Activated CD4-positive, alpha-beta T cell treated with anti-CD3 and anti-CD28 coated beads, Interleukin-2, Interleukin-4, amounts not matched to agents 100 ng/mL and 50 ng/mL, durations not matched to agents 16 hours and 8 hours (primary cell): ENCODE measurements at places on chromosomes 5 and 9.

DNA sequence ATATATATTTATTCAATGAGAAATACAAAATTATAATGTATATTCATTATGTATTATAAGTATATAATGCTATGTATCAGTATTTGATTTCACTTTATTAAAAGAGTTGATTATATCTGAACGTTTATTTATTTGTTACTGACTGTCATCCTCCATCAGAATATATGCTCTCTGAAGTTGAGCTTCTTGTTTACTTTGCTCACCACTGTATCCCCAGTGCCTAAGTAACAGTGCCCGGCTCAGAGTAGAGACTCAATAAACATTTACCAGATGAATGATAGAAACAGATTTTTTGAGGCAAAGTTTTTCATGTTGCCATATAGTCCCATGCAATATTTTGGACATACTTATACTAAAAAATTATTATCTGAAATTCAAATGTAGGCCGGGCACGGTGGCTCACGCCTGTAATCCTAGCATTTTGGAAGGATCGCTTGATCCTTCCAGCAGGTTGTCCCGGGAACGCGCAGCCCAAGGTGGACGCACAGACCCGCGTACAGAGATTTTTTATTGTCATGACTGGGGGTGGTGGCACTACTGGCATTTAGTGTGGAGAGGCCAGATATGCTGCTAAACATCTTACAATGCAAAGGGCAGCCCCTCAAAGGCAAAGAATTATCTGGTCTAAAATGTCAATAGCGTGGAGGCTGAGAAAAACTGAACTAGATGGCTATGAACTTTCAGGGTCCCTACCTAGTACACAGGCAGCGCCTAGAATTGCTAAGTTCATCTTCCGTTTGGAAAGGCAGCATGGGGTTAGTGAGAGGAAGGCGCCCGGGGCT lies 761 bp upstream of the DNAJC25 start:
- DNase-seq, result no peak

DNA sequence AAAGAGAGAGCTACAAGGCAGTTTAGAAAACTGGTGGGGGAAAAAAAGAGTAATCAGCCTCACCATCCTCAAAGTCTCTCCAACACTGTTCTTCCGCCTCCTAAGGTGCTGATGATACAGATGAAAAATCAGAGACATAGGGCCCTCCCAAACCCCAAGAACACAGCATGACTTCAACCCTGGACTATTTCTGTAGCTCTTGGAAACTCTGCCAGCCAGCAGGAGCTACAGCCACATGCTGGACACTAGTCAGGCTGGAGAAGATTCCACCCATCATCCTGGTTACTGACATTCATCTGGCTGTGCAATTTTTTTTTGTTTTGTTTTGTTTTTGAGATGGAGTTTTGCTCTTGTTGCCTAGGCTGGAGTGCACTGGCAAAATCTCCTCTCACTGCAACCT lies 42.4 kb downstream of the OXCT1 start:
- DNase-seq, result no peak

DNA sequence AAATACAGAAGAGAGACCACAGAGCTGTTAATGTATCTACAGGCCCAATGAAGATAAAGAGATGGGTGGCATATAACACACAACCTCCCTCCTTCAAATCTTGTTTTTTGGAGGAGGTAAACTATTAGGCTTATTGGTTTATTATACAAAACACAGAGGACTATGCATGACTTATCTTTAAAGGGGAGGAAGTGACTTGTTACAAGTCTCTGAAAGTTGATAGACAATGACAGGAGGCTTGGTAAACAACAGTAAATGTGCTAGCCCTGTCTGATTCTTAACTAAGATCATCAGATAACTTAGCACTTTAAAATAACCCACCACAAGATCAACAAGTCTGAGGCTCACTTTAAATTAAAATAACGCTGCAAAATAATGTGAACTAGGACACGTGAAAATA lies 219.0 kb downstream of the MLLT3 start:
- DNase-seq, result no peak

GRCh38 chr5:91074615-91075014 lies 308.5 kb downstream of the ARRDC3 start:
- DNase-seq, result no peak

DNA sequence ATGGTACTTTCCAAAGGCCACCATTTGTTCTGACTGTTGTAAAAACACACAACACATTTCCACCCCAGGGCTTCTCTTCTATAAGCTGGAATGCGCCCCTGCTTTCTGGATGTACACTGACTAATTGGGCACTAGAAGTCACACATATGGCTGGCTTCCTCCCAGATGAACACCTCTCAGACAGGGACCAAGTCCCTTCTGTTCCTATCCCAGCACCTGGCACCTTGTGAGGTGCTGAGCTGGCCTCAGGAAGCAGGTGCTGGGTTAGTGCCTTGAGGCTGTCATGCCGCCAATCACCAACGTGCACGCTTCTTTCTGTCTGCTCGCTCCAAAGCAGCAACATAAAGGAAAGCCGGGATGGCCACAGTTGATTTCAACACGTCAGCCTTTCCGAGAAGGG lies 93.2 kb downstream of the FSTL4 start:
- DNase-seq, result no peak

GRCh38 chr5:13708432-13708831 lies 236.1 kb downstream of the DNAH5 start:
- no peak for DNase-seq

GRCh38 chr9:114223564-114224246 lies 68.4 kb downstream of the COL27A1 start:
- DNase-seq, result no peak

DNA sequence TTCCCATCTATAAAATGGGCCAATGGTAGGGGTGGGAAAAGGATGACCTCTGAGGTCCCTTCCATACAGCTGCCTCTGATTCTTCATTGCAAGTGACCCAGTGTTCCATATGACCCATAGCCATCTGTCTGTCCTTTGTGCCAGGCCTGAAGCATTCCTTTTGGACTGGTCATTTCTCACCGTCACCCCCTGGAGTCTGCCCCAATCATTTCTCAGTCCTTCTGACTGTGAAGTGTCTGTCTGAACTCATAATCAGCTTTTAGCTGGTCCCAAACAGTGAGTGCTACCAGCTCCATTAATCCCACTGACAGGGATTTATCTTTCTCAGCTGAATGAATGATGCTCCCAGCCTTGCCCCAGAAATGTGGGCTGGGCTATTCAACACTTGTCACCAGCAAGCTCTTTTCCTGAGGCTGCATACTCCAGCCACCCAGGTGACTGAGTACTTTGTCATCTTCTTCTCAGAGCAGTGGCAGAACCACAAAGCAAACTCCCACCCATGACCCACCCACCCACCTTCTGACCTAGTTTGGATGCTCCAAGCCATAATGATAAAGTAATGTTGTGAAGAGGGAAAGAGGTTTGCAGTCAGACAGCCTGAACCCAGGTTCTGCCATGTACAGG lies 37.4 kb downstream of the KCNIP1 start:
- DNase-seq, result no peak

GRCh38 chr5:36654564-36654963 lies 48.2 kb downstream of the SLC1A3 start:
- no peak for DNase-seq

DNA sequence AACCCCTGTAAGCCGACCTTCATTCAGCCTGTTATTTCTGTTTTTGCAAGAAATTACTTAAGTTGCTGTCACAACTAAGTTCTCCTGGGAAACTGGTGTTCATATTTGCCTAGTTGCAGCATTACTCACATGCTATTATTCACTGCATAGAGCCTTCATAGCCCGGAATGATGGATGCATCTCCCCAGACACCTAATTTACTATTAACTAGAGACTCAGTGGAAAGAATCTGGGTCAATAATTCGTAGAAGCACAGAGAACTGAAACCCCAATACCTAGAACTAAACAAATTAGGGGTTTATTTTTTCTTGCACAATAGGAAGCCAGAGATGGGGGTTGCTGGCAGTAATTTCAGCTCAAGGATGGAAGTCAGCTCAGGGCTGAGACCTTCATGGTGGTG lies 45.7 kb upstream of the FAM170A start:
- no peak for DNase-seq

DNA sequence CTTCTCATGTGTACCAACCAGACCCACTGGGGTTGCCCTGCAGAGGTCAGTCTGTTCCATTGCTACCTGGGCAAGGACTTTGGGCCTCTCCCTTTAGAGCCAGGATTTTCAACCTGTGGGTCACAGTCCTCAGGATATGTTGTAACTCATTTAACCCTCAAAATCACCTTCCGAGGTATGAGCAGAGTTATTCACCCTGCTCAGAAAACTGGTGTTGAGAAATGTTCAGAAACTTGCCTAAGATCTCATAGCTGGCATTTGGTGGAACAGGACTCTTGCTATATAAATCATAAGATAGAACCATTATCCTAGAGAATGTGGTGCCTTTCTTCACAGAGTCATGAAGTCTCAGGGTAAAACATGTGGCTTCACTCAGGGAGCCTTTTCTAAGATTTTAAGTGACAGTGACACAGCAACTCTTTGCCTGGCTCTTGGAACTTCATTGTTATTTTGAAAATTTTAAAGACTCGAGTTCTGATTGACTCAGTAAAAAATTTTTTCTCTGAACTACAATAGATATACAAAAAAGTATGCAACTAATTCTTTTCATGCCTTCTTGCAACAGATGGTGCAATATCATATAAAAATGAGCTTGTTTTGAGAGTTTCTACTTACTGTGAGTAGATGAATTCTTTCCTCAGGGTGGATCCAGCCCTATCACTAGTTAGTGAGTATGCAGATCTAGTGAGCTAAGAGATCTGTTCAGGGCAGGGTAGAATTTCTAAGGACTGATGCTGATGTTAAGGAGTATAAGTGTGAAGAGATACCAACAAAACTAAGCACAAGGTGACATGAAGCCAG lies 29.5 kb downstream of the CAST start:
- no peak for DNase-seq

GRCh38 chr9:4042991-4043390 lies 256.9 kb downstream of the GLIS3 start:
- DNase-seq, result no peak

- DNase-seq, result no peak
Measured at GRCh38 chr9:133526721-133527321, 2.1 kb upstream of the MYMK start.

DNA sequence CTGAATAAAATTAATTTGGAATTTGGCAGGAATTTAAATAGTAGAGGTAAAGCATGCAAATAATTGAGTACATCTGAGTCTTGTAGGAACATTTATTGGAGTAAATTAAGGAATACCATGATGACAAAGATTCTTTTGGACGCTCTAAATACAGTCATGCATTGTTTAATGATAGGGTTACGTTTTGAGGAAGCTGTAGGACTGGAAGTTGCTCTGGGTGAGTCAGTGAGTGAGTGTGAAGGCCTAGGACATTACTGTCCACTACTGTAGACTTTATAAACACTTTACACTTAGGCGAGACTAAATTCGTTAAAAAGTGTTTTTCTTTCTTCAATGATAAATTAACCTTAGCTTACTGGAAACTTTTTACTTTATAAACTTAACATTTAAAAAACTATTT lies 113.0 kb downstream of the FAM170A start:
- DNase-seq, result no peak

GRCh38 chr9:122302237-122303093 lies 37.8 kb downstream of the MRRF start:
- no peak for DNase-seq

DNA sequence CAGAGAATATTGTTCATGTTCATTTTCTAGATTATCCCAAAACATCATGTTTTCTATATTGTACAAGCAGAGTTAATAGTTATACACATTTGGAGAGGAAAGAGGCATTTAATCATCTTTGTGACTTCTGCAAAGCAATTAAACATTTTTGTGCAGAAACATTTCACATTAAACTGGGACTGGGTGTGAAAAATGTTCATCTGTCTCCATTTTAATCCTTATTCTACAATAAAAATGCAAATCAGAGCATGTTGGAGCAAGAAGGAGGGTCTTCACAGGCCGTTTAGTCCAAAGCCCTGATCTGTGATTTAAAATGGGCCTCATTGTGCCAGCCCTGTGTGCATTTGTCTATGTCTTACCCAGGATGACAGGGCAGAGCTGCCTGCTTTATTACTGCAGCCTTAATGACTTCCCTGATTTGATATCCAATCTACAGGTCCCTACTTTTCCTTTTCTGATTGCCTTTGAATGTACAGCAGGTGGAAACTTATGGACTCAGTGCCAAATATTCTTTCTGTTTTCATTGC lies 183.5 kb downstream of the CAVIN4 start:
- no peak for DNase-seq

DNA sequence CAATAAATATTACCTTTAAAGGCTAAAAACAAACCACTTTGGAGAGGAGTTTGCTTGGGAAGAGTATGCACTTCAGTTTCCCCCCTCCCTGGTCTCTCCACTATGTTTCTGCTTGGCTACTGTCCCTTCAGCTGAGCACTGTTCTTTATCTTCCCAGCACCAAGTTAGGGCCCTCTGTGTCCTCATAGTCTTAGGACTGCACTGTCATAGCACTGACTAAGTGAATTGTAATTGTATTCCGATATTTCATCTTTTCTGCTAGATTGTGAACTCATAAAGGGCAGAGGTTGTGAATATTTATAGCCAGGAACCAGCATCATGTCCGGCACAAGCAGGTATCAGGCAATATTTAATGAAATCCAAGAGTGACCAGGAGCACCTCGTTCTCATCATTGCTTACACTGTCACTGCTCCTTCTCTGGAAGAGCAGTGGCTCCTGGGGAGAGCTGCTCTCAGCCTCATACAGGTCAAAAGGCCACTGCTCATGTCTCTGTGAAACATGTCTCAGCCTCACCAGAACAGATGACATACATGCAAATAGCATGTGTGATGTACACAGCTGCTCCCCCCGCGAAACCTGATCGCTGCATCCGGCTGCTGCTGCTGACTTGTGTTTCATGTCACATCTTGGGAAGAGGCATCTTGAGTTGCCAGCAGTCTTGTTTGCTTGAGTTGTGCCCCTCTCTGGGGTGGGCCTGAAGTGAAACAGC lies 279.7 kb upstream of the MSX2 start:
- DNase-seq, result no peak

- DNase-seq, result peak; percentile 6
Measured at GRCh38 chr9:13942695-13943094, 371.2 kb downstream of the NFIB start.

DNA sequence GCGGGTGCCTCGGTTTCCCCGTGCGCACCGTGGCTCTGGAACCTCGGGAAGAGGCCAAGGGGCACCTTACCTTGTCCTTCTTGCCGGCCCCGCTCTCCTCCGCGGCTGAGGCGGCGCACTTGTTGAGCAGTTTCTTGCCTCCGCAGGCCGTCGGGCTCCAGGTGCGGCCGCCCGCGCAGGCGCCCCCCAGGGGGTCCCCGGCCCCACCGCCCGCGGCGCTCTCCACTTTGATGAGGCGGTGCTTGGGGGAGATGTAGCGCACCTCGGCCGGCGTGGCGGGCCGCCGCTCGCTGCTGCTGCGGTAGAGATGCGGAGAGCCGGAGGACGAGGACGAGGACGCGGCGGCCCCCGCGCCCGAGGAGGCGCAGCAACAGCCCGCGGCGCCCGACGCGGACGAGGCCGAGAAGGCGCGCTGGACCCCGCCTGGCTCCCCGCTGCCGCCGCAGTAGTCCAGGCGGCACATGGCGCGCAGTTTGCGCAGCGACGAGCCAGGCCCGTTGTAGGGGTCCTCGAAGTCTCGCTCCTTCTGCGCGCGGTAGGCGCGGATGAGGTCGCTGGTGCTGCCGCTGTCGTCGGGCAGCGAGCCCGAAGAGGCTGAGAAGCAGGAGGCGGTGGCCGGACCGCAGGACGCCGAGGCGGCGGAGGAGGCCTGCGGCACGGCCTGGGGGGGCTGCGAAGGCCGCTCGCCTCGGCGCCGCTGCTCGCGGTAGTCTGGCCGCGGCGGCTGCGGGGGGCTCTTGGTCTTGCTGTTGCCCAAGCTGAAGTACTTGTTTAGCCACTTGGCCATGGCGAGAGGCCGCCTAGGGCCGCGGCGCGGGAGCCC lies 957 bp downstream of the SHB start:
- no peak for DNase-seq
